ENCODE measurements at places on chromosomes 2 and 18.

DNA sequence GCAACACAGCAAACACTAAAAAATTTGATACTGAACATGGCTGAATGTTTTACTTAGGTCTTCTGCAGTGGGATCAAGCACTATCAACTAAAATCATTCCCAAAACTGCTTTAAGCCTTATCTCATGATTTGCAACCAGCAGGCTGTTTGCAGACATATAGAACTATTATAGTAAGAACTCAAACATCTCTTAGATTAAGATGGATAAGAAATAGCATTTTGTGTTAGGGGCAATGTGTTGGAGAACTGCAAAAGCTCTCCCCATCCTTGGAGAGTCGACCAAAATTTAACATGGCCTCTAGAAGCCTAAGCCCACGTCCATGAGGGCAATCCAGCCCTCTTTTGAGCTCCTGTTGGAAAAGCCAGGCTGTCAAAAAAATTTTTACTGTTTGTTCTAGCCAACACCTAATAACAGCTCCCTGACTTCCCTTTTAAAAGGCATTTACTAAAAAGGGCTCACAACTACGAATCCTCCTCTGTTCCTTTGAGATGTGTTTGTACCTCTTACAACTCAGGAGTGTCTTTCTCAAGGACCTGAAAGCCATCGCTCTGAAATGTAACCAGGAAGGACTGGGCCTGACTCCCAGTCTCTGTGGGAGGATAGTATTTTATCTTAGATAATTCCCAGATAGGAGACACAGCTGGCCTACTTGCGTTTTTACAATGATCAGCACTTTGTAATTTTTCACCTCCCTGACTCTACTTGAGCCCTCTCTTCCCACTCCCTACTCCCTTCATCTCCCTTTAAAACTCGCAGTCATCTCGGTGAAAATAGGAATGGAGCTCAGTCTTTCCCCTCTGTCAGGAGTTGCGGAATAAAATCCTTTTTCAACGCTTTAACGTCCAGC is 1.4 kb downstream of the KRCC1 start:
- no peak for DNase-seq

DNA sequence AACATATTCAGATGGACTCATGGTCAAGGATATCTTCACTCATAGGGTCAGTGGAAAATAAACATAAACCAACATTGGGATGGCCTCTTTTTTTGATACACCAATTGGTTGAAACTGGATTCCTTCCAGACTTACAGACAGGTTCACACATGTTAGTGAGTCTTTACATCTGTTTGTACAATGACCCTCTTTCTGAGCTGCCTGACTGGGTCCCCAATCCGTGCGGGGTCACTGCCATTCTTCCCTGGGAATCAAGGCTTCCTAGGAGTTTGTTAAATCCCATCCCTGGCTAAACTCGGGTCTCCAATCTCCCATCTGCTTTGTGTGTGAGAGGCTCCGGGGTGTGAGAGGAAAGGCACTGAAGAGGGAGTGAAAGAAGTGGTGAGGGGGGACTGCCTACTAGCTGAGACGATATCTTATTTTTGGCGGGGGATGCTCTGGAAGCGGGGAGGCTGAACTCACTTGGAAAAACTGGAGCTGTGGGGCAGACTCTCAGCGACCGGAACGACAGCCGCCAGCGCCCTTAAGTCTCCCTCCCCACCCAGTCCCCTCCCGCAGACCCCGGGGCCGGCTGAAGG is 487 bp downstream of the STARD6 start:
- DNase-seq = no peak

DNA sequence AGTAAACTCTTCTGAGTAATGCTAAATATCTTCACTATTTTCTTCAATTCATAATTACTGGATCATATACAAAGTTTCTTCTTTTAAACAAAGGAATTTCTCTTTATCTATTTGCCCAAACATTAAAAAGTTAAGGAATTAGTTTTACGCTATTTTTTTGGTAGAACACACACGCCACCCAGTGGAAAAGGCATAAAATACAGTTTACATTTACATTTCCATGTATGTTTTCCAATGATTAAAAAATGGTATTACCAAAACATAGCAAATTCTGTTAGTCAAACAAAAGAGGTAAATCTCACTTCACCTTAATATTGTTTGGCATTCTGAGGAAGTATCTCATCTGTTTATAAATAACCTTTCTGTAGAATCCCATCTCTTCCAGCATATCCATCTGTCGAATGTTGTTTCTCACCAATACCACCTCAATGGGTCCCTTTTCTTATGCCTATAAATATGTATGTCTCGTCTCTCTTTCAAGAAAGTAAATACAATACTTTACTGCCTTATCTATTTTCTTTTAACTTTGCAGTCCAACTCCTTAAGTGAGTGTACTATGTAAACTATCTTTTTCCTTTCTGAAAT is 7.2 kb downstream of the BOLL start:
- DNase-seq = peak; percentile 36

- no peak for DNase-seq
Measured at GRCh38 chr2:183935005-183935404, 663.3 kb upstream of the ZNF804A start.

- no peak for DNase-seq
Measured at GRCh38 chr2:44705356-44705755, 236.1 kb upstream of the SIX3 start.

DNA sequence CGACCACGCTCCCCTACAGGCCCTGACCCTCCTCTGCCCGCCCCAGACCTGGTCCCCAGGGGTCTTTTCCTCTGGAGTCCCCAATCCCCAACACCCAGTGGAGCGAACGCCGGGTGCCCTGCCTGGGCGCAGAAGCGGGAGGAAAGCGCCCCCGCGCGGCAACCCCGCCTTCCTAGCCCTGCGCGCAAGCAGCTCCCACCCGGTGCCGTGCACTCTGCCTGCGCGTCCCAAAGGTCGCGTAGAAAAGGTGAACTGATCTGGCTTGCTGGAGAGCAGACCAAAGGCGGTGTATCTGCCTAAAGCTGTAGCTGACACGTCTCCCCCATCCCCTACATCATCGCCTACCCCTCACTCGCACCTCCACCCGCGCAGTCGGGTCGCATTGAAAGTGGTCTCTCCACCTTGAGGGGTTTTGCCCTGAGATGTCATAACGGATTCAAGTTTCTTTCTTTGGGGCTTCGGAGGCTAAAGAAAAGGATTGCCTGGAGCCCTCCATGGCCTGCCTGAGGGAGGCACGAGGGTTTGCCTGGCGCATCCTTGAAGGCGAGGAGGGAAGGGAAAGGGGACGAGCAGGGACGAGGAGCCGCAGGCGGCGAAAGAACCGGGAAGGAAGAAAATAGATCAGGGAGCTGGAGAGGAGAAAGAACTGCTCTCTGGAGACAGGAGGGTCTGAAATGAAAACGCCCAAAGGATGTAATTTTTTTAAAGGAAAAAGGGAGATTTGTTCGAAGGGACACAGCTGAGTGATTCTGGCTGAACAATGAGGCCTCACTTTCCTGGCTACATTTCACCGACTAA is 5.8 kb downstream of the GAD1 start:
- DNase-seq = peak; percentile 46

DNA sequence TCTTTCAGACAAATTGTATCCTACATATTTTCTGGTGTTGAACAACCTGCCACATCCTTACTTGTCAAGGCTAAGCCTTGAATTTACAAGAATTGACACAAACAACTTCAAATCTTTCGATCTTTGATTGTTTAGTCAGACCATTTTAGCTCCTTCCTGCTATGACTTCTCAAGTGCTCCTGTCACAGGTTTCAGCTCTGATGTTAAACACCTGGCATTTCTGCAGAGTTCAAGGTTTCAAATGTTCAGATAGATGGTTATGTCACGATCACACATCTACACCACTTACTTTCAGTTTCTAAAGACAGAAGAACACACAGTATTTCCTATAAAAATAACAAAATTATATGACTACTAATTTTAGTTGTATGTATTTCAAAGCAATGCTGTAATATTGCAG is 84.0 kb downstream of the RND3 start:
- DNase-seq = no peak

DNA sequence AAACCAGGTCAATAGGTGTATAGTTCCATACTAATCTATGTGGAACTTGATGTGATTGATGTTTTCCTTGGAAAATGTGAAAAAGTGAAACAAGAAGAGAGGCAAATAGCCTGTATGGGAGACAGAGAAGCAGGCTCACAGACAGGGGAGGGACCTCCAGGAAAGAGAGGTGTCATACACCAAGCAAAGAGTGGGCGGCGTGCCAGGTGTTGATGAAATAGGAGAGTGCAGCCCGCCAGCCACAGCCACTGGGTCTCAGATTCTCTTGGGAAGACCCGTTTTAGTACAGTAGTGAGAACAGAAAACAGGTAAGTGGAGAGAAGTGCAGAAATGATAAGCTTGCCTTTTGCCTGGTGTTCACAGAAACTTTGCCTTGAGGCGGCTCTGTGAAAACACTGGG is 301.9 kb downstream of the ZNF407 start:
- DNase-seq = no peak

DNA sequence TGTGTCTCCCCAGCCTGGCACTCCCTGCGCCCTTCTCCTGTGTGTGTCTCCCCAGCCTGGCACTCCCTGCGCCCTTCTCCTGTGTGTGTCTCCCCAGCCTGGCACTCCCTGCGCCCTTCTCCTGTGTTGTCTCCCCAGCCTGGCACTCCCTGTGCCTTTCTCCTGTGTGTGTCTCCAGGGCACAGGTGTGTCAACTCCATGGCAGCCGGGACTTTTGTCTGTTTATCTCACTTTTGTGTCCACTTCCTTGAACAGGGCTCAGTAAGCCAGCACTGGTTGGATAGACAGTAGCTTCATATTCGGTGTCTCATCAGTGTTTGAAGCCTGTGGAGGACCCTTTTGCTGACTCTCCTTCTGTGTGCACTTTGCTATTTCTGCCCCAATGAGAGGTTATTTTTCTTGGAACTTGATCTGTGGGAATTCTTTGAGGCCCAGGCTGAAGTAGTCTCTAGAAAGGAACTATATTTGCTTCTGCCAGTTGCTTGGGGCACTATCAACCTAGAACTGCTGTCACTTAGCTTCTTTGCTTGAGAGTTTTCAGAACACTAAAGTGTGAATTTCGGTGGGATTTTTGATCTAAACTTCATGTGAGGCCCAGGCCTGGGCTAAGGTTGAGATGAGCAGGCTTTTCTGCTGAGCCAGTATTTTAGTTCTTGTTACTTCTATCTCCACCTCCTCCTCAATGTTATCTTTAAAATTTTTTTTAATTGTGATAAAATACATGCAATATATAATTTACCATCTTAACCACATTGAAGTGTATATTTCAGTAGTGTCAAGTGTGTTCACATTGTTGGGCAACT is 8.3 kb upstream of the ASB1 start:
- DNase-seq = no peak

- peak; percentile 24 for DNase-seq
Measured at GRCh38 chr2:212863185-212863588, 288.2 kb downstream of the IKZF2 start.

DNA sequence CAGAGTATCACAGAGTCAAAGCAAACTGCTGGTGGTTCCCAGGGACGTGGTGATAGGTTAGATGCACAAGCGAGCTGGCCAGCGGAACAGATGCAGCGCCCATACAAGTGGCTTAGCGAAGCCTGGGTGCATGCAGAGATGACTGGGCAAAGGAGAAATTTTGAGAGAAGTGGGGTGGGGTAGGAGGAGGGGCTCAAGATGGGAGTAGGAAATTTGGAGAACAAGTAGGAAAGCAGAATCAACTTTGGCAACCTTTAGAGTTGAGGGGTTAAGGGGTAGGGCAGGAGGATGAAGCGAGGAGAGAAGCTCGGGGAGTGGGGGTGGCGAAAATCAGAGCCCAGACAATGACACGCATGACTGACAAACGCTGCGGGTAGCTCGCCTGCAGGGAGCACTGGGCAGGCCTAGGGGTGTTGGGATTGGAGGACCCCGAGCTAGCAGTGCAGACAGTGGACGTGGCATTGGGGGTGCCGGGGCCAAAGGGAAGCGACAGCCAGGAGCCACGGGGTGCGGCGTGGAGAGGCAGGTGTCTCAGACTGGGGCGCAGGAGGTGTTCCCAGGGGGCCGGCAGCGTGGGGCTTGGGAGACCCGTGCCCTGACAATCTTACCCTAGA is 431 bp downstream of the FAM98A start:
- peak; percentile 60 for DNase-seq

DNA sequence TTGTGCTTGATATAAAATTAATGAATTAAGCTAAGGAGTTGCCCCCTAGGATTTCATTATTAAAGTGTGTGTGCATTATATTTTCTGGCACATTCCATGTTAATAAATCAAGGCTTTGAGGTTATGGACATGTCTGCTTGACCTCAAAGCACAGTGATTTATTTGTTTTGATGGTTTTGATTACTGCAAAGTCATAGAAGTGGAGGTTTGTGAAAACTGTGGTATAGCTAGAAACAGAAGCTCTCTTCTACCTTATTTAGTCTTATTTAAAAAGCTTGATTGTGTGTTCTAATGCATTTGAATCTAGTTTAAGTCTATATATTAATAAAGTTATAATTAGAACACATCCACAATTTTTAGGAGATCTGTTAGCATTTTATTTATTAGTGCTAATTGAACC is 32.2 kb downstream of the DOK6 start:
- DNase-seq = no peak

DNA sequence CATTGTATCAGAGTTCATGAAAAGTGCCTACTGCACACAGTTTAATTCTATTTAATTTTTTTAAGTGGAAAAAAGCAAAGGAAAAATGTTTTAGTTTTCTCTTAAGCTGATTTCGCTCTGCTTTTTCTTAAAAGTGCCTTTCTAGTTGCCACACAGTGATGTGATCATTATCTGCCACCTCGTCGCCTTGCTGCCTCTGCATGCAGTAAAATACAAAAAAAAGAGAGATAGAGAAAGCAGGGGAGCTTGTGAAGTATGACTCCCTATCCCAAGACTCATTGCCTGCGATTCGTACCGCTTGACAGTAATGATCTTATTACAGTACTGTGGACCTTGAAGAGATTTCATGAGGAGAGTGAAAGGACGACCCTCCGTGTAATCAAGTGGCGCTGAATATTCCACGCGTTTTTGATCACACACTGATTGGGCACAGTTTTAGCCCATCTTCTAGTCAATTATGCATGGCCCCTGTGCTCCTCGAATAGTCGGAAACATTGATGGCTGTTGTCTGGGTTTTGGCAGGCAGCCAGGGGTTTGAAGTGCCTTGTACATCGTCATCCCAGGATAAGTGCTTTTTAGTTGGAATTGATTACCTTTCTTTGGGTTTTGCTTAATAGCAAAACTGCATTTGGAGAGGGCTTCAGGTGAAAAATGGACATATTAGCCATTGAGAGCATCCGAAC is 188.3 kb downstream of the GBX2 start:
- DNase-seq = no peak

DNA sequence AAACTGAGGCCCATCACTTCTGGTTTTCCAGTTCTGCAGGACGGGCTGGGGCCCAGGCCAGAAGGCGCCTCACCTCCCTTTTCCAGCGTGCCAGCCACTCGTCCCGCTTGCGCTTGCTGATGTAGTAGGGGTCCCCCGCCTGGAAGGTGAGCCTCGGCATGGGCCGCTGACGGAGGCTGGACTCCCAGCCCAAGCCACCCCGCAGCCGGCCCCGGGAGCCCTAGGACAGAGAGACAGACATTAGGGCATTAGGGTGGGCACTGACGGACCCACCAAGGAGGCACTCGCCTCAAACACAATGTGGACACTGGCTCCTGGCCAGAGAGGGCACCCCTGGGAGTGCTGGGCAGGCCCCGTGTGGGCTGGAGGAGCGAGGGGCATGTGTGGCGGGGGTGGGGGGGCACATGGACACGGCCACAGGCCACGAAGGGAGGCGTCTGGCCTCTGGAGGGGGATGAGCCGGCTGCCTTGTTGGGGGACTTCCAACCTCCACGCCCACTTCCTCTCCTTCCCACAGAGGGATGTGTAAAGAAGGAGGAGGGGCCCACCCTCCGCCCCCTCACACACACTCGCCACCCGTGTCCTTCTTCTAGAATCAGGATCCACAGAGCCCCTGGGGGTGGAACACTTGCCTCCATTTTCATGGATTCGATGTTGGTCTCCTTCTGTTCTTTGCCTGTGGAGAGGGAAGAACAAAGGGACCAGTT is 66.7 kb downstream of the DNMT3A start:
- peak; percentile 65 for DNase-seq

GRCh38 chr18:70468861-70469547 is 180.2 kb downstream of the SOCS6 start:
- DNase-seq = no peak
